Stimulated activated CD4-positive, alpha-beta T cell treated with anti-CD3 and anti-CD28 coated beads, Interleukin-1b, Interleukin-23, amount 100 ng/mL, for 24 hours (primary cell): ENCODE measurements at places on chromosomes 5 and 9.

DNA sequence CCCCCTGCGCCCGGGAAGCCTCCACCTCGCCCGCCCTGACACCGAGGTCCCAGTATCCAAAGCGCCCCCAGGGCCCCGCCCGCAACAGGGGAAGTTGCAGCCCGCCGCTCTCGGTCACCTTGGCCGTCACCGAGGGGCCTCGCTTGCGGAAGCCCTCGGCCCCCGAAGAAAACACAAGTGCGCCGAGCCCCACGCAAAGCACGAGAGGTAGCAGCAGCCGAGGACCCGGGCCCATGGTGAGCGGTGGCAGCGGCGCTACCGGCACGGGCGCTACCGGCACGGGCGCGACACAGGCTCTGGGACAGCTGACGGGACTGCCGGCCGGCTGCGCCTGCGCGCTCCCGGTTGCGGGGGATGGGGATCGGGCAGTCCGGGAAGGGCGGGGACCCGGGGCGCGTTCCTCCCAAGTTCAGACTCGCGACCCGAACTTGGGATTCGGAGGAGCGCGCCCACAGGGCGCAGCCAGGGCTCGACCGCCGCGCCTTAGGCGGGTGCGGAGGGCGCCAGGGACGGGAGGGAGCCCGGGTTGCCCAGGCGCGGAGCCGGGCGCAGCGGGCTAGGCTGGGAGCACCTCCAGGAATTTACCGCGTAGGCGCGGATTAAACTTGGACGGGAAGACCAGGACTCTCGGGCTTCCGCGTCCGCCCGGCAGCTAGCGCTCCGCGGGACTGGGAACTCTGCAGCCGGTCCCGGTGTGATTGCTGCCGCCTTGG, at the start of gene PPIC:
TSS of gene PPIC (minus strand) at position 335 of the 713 bp plus-strand sequence. CDS start at position 235, 100 bp downstream.
- DNase-seq = no peak

DNA sequence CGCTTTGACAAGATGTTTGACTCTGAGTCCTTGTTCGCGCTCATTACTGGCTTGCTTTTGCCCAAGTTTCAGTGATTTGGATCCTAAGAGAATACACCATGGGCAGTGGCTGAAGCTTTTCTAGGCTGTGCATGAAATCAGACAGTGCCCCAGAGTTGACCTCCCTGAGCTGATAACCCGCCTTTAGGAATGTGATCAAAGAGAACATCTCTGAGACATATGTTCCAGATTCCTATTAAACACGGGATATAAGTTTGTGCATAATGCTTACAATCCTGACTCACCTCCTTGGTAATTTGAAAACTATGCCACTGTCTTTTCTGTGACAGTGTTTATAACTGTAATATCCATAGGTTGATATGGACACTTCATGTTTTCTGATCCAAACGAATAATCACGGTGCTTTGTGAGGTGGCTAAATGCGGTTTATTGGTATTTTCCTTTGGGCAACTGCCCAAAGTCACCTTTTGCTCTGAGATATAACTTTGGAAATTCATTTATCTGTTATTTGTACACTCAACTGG, 732.9 kb downstream of the MTRR start:
- no peak for DNase-seq

DNA sequence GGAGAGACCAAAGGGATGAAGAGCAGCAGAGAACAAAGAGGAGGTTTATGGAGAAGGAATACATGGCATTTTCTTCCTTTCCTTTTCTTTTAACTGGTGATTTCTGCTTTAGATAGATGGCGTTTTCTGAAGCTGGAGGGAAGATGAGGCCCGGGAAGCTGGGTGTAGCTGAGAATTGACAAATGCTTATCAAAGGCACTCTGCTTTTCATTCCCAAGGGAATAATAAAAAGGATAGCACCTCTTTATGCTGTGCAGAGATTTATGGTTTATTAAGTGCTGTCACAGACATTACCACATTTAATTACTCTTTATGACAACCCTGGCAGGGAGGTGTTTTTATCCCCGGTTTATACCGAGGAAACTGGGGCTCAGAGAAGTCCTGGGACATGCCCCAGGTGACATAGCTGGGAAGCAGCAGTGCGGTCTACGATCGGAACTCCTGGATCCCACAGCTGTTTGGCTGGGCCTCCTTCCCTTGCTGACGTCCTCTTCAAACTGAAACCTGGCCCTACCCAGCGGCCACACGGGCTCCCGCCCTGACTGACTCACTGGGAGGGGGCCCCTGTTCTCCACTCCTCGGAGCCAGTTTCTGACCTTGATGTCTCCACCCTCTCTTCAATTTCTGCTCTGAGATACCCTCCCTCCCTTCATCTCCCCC, 8.2 kb upstream of the EPB41L4B start:
- DNase-seq = no peak

GRCh38 chr9:27771803-27772545, 198.7 kb upstream of the C9orf72 start:
- no peak for DNase-seq

GRCh38 chr5:9553561-9553960, 7.7 kb upstream of the SEMA5A start:
- no peak for DNase-seq

DNA sequence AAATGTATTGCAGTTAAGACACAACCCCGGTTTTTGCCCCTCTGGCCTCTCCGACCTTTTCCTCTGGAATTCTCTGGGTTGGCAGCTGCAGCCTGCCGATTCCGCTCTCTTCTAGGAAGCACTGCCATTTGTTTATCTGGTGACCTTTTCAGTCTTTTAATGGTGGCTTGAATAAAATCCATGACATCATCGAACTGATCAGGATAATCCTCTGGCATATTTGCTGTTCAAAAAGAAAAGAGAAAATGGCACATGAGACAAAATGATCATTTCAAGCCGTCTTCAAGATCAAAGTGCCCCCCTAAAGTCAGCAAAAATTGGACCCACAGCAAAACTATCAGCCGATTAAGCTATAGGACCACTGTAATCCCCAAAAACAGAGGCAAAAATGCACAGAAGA, 23.9 kb downstream of the GDNF start:
- DNase-seq = no peak

DNA sequence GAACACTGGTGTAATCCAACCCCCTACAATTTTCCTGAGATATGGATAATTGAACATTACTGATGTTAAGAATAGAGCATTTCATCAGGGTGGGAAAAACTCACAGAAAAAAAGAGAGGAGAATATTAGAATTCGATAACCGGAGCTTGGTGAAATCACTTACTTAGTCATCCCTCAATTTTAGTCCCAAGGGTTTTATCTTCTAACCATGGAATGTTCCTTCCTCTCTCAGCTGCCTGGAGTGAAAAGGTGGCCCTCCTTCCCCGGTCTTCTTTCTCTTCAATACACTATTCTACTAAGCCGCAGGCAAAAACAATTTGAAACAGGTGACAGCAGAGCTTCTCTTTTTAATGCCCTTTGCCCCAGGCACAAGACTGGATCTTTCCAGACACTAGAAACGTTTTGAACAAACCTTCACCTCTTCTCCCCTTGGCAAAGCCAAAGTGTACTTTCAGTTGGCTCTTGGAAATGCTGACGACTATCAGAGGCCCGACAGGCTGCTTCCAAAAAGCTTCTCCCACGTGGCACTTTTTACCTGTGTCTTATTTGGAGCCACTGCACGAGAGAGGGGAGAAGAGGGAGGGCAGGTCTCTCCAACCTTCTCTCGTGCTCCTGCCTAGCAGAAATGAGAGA, 543.9 kb downstream of the TLE1 start:
- DNase-seq = no peak

- DNase-seq = no peak
Observed at GRCh38 chr5:143041972-143042770, 272.0 kb downstream of the ARHGAP26 start.
